Liver (tissue), 10 donors: ENCODE measurements at places on chromosomes 7 and 10.

GRCh38 chr7:143176128-143176527 is 7.1 kb upstream of the TAS2R39 start:
- DNase-seq = no peak

DNA sequence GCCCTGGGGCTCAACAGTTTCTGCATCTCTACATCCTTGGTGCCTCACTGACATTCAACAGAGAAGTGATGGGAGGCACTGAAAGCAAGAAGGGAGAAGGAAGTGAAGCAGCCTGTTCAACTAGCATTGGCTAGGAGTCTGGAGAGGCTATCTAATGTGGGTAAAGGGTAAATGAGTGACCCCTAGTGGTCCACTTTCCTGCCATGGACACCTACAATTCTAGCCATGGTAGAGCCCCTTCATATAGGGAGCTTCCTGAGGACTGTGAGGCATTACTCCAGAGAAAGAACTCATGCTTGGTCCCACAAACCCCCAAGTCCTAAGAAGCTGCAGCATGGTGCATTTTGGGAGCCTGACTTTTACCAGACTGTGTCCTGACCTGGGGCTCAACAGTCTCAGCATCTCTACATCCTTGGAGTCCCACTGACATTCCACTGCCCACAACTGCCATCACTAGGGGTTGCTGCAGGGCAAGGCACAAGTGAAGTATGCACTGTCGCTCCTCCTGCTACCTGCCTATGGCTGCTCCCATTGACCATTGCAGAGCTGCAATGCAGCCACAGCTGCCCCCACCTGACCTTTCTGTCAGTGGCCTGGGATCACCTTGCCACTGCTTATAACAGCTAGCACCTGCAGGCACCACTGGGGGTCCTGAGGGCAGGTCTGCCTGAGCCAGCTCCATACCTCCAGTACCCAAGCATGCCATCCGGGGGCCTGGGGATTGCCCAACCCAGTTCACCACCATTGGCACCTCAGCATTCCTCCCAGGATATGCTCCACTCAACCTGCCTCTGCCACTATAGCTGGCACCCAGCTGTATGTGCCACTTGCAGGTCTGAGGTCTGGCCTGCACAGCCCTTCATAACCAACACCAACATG is 44.1 kb upstream of the CDK6 start:
- DNase-seq = no peak

DNA sequence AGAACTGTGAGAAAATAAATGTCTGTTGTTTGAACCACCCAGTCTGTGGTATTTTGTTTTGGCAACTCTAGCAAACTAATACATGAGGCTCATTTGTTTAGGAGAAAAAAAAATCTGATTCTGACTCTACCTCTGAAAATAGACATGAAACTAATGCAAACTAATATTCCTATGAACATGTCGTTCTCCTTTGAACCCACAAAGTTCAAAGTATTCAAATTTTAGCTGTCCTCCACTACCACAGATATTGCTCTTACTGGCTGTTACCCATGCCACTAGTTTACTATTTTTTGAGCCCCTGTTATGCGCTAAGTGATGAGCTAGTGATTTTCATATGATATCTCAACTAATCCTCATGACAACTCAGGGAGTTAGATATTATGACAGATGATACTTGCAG is 58.8 kb upstream of the ZNF804B start:
- no peak for DNase-seq

GRCh38 chr10:75598998-75599397 is 167.6 kb downstream of the LRMDA start:
- DNase-seq = no peak

DNA sequence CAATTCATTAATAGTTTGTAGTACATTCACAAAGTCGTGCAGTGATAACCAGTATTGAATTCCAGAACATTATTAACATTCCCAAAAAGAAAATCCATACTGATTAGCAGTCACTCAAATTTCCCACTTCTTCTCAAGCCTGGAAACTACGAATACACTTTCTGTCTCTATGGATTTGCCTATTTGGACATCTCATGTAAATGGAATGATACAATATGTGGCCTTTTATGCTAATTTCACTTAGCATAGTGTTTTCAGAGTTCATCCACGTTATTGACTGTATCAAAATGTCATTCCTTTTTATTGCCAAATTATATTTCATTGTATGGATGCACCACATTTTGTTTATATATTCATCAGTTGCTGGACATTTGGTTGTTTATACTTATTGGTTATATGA is 78.8 kb downstream of the STK31 start:
- DNase-seq = no peak

GRCh38 chr10:86265895-86266259 is 100.7 kb downstream of the GRID1 start:
- no peak for DNase-seq

GRCh38 chr10:28217848-28218247 is 85.0 kb downstream of the MPP7 start:
- DNase-seq = no peak

GRCh38 chr7:92613720-92614119 is 23.5 kb upstream of the FAM133B start:
- DNase-seq = no peak

GRCh38 chr7:113267271-113267670 is 148.9 kb upstream of the SMIM30 start:
- DNase-seq = no peak

- no peak for DNase-seq
These were observed 16.3 kb downstream of the GSAP start for GRCh38 chr7:77399816-77400215.

GRCh38 chr7:36128448-36129047 is 24.5 kb upstream of the EEPD1 start:
- no peak for DNase-seq

DNA sequence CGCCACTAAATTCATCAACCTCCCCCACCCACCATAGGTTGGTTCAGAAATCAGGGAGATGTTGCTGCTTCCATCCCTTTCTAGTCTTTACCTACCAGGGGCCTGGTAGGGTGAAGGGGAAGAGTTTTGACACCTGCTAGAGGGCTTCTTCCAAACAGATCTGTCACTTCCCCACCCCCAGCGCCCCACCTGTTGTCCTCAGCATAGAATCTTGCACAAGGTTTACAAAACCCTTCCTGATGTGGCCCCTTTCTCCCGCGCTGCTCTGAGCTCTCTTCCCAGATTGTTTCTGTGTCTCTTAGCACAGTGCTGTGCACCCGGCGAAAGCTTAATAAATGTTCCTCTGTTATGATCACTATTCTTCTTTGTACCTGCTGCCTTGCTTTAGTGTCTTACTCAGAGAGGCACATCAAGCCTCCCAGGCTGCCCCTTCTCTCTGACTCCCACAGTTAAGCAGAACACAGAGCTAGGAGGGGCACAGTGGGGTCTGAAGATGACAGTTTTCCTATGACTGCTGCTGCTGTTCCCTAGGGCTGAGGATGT is 11.2 kb upstream of the C10orf95 start:
- no peak for DNase-seq

GRCh38 chr7:142832417-142832816 is 22.5 kb upstream of the EPHB6 start:
- DNase-seq = no peak

GRCh38 chr10:7892146-7892545 is 73.8 kb downstream of the TAF3 start:
- no peak for DNase-seq

GRCh38 chr10:109958059-109958458 is 34.7 kb upstream of the XPNPEP1 start:
- no peak for DNase-seq

- DNase-seq = peak; percentile 53
These were observed 639 bp downstream of the DYDC2 start for GRCh38 chr10:80356989-80357850.

DNA sequence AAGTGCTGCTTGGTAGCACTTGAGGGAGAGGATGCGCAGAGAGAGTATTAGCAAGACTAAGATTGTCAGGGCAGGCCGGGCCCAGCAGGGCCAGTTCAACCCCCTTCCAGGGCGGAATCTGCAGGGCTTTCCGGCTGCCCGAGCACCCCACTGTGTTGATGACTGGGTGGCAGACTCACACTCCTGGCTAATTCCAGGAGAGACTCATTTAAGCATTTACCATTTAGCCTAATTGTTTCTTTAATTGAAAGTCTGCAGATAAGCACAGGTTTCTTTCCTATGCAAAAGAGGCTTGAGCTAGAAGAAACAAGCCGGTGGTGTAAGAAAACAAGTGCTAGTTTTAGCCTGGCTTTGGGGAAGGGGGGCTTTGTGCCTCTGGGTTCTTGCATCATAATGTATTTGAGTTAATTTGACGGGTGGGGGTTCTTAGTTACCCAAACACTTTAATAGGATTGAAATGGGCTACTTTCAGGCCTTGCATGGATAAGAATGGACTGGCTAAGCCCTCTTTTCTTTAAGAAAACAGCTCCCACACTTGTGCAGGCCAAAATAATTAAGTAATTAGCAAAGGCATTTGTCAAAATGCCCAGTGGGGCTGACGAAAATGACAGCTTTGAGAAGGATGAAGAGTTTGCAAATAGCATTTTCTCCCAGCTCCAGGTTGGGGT is 201.3 kb downstream of the MYOF start:
- no peak for DNase-seq

GRCh38 chr7:151757274-151757673 is 119.6 kb downstream of the PRKAG2 start:
- no peak for DNase-seq

GRCh38 chr7:154879629-154880028 is 123.3 kb downstream of the PAXIP1 start:
- no peak for DNase-seq

DNA sequence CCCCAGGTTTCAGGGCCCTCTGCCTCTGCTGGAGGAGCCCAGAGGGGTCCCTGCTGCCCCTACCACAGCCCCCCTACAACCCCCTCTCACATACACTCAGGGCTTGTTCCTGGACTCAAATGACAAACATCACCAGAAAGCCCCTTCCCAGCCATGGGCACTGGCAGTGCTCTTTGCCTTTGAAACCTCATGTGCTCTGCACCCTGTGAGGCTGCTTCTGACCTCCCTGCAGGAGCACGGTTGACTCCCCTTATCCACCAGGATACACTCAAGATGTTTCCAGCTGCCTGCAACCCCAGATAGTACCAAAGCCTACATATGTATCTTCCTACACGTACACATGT is 3.5 kb upstream of the ADIRF start:
- DNase-seq = no peak

DNA sequence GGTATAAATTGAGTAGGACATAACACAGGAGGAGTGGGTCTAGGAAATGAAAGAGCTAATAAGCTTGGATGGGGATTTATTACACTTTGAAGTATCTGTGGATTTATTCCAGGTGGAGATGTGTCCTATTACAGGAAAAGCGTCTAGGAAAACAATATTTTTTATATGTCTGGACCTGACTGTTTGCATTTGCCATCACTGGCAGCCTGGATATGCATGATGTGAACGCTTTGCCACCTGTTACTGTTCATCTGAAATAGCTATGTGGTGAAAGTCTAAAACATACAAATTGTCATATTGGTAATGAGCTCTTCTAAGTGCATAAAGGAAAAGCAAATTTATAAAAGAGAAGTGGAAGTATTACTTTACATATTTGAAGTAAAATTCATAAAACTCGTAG is 31.6 kb upstream of the AGMO start:
- DNase-seq = no peak

- DNase-seq = no peak
These were observed 239.7 kb upstream of the HABP2 start for GRCh38 chr10:113313048-113313602.

DNA sequence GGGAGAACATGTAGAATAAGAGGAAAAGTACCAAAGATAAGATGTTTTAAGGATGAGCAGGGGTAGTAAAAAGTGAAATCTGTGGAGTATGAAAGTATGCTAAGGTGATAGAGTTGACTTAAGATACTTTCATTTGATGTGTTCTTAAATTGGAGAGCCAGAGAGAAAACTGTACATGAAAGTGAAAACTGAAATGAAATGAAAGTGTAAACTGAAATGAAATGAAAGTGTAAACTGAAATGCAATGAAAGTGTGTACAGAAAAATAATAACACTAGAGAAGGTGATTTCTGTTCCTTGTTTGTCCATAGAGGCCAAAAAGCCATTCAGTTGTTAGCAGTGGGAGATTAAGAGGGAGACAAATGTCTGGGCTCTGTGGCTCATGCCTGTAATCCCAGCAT is 17.5 kb downstream of the AHR start:
- DNase-seq = no peak

DNA sequence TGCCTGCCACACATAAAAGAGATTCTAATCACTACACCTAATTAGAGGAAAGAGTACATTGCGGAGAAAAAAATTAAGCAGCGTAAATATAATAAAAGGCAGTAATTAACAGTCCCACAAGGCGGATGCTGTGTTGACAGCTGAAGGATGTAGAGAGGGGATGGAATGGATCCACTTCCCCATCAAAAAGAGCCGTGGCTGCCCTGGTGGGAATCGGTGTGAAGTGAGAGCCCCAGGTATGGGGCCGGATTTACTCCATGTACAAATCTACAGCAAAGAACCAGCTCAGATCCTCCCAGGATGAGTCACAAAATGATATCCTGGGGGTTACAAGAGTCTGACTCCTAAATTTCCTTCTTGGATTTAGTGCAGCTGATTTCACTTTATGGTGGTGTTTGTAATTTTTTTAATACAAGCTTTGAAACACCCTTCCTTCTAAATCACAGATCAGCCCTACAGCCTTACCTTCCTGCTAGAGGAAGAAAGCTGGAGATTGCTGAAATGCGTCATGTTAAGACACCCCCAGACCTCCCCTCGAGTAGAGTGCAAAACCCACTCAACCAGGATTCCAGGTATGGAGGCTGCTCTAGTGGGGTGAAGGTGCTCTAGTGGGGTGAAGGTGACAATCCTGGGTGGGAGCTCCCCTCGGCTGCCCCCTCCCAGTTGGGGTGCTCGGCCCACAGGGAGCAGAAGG is 398.4 kb downstream of the PLXNA4 start:
- DNase-seq = no peak

GRCh38 chr10:43648095-43648397 is 635 bp downstream of the ZNF32 start:
- DNase-seq = no peak
